Adrenal gland (tissue), 19 donors: ENCODE measurements at places on chromosomes 11 and 22. TPM values are rescaled to one million over a fixed set of nuclear protein-coding genes. Genes with fewer than 3 reads are reported as not detected.
A peak's percentile ranks its signal among the peaks of the same experiment; 100 is the strongest.

DNA sequence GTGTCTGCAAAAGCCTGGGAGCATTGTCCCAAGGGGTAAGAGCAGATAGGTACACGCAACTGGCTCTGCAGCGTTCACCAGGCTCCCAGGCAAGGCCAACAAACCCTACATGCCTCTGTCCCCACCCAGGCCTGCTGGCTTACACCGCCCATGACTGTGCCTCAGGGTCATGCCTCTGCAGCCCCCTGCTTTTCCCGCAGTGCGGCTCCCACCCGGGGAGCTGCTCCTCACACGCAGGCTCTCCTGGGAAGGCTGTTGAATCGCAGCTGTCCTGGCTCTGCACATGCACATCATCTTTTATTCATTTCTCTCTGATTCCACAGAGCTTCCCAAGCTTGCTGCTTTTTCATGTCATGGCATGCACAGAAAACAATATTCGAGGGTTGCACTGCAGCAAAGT, 29.2 kb upstream of the B3GAT1 start:
- no peaks in the 10 kb centered on the region for H3K27me3 ChIP-seq
- DNase-seq, result no peak
- no peak overlapping the region for H3K27ac ChIP-seq
- no peaks in the 10 kb centered on the region for H3K36me3 ChIP-seq
- H3K4me3 ChIP-seq, result no peak overlapping the region

DNA sequence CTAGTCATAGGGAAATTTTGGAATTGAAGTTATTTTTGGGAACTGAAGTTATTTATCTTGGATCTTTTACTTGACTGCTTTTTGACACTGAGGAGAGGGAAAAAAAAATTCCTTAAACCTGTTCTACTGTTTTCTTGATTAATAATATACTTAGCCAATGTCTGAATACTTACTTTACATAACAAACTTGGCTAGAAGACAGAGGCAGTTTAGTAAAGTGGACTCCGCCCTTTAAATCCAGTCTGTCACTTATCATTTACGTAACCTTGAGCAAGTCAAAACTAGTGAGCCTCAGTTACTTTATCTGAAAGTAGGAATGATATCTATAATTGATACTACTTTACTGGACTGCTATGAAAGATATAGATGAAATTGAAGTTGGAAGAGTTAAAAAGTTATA, 19.5 kb downstream of the CTSC start:
- no peaks in the 10 kb centered on the region for H3K4me1 ChIP-seq
- no peak for DNase-seq

- no peak for DNase-seq
- no peak overlapping the region for H3K27ac ChIP-seq
- H3K36me3 ChIP-seq, result no peaks in the 10 kb centered on the region
- no peaks in the 10 kb centered on the region for H3K4me1 ChIP-seq
- H3K4me3 ChIP-seq, result no peak overlapping the region
Measured at GRCh38 chr11:66685276-66686099, 7.8 kb upstream of the RBM4B start.

DNA sequence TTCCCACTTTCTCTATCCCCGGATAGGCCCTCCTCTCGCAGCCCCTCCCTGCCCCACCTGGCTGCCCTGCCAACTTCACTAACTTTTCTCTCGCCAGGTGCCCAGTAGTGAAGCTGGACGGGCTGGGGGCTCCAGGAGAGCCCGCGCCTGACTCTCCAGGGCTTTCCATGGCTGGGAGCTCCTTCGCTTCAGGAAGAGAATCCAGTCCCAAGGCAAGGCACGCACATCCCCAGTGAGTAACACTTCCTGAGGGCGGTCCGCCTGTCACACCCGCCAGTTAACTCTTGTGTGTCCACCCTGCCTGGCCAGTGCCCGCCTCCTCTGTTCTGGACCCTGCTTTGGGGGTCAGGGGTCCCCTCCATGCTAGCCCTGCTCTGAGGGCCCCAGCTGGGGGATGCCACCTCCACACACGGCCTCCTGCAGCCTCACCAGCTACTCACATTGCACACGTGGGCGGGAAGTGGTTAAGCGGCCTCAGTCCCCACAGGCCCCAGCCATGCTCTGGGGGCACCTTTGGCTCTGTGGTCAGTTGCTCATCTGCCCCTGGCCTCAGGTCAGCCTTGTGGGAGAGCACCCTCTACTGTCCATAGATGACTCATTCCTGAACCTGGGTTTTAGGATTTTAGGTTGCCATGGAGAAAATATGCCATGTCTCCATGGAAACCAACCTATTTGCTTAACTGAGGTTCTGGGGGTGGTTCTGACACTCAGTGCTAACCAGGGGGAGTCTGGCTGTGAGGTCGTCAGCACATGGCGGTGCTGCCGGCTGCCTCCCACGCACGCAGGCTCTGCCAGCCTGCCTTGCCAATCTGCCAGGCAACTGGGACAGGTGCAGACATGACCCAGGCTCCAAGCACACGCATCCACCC, at the start of gene RIN1:
Gene RIN1 (minus strand): TSS at position 201 of the 869 bp plus-strand sequence. CDS start 32 bp downstream, at position 169.
- H3K27ac ChIP-seq, result peak within 1 kb of the TSS; percentile 38
- peaks cover 22% of the 10 kb centered on the region for H3K4me1 ChIP-seq
- peaks cover 35% of the 10 kb centered on the region for H3K36me3 ChIP-seq
- no peak within 1 kb of the TSS for H3K4me3 ChIP-seq

DNA sequence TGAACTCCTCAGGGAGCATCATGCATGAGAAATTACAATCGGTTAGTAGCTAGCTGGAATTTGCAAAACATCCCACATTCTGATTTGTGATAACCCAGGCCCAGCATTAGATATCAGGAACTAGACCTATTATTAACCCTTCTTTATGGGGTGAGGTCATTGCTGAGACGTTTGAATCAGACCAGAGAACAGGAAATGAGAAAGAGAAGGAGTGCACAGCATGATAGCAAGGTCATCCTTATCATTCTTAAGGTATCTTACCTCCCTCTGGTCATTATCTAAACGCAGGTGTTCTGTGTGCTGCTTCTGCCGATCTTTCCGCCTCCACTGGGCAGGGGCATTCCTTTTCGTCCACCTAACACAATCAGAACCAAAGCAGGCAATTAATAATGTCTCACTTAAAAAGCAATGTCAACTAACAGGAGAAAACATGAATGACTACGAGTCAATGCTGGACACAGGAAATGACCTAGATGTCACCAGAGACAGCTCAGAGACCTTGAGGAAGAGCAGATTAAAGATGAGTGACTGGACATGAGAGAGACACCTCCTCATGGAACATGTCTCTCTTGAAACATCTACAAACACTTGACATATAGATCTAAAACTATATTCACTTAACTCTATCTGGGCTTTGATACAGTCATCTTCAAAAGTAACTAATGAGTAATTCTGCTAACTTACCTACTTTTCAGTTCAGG, 78.3 kb upstream of the SCUBE2 start:
- peaks cover 14% of the 10 kb centered on the region for H3K36me3 ChIP-seq
- H3K4me3 ChIP-seq, result no peak overlapping the region
- no peaks in the 10 kb centered on the region for H3K4me1 ChIP-seq
- no peak overlapping the region for H3K27ac ChIP-seq

- H3K27me3 ChIP-seq, result no peaks in the 10 kb centered on the region
- H3K27ac ChIP-seq, result no peak overlapping the region
- H3K36me3 ChIP-seq, result no peaks in the 10 kb centered on the region
Measured at GRCh38 chr11:17611049-17611448, 64.0 kb downstream of the OTOG start.

DNA sequence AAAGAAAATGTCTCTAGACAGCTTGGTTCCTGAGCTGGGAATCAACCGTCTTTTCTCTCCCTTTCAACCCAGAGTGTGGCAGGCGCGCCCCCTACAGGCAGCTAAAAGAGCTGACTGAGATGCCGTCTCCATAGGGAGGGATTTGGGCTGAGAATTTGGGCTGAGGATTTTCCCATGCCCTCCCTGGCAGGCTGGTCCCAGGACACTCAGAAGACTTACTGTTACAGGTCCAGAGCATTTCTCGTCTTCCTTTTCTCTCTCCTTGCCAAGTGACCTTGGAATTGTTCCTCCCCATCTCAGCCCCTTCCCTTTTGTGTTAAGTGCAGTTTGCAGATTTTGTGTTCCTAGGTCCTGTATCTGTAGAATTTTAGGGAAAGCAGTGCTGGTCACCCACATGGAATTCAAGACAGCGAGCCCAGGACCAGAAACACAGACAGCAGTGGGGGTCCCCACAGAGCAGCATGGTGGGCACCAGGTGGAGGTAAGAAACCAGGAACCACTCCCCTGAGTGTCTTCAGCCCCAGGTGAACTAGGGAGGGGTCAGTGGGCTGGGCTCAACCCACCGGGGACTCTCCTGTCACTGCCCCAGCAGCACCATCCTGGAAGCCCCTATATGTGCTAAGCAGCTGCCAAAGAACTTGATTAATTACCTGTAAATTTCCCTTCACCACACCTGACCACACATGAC, 9.9 kb upstream of the IGLL5 start:
- no peaks in the 10 kb centered on the region for H3K36me3 ChIP-seq
- no peaks in the 10 kb centered on the region for H3K27me3 ChIP-seq
- H3K27ac ChIP-seq, result no peak overlapping the region
- H3K4me1 ChIP-seq, result no peaks in the 10 kb centered on the region

- H3K27ac ChIP-seq, result no peak overlapping the region
- no peaks in the 10 kb centered on the region for H3K27me3 ChIP-seq
- DNase-seq, result no peak
- no peaks in the 10 kb centered on the region for H3K36me3 ChIP-seq
- no peaks in the 10 kb centered on the region for H3K4me1 ChIP-seq
Measured at GRCh38 chr22:47245286-47245685, 482.8 kb downstream of the TBC1D22A start.

GRCh38 chr22:43446037-43446803, 34.4 kb downstream of the MPPED1 start:
- DNase-seq, result no peak
- H3K36me3 ChIP-seq, result no peaks in the 10 kb centered on the region
- H3K4me3 ChIP-seq, result no peak overlapping the region
- H3K27me3 ChIP-seq, result no peaks in the 10 kb centered on the region
- no peak overlapping the region for H3K27ac ChIP-seq
- no peaks in the 10 kb centered on the region for H3K4me1 ChIP-seq

DNA sequence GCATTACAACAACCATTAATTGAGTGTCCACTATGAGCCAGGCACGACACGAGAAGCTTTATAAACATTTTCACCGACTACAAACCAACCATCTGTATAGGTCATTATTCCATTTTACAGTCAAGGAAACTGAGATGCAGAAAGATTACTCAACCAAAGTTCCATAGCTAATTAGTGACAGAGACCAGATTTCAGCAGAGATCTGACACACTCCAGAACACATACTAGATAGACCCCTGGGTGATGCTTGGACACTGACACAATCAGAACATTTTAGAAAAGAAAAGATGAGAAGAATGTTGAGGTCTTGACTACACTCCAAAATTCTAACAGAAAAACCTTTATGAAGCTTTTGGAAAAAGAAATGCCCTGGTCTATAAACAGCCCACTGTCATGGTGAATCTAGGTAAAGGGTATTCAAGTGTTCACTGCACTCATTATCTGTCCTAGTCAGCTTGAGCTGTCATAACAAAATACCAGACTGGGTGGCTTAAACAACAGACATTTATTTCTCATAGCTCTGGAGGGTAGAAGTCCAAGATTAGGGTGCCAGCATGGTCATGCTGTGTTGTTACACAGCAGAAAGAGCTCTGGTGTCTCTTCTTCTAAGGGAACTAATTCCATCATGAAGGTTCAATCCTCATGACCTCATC, 89.0 kb downstream of the RELT start:
- no peaks in the 10 kb centered on the region for H3K27me3 ChIP-seq
- no peaks in the 10 kb centered on the region for H3K4me1 ChIP-seq
- no peak for DNase-seq
- peak overlapping the region; percentile 55 for H3K27ac ChIP-seq

DNA sequence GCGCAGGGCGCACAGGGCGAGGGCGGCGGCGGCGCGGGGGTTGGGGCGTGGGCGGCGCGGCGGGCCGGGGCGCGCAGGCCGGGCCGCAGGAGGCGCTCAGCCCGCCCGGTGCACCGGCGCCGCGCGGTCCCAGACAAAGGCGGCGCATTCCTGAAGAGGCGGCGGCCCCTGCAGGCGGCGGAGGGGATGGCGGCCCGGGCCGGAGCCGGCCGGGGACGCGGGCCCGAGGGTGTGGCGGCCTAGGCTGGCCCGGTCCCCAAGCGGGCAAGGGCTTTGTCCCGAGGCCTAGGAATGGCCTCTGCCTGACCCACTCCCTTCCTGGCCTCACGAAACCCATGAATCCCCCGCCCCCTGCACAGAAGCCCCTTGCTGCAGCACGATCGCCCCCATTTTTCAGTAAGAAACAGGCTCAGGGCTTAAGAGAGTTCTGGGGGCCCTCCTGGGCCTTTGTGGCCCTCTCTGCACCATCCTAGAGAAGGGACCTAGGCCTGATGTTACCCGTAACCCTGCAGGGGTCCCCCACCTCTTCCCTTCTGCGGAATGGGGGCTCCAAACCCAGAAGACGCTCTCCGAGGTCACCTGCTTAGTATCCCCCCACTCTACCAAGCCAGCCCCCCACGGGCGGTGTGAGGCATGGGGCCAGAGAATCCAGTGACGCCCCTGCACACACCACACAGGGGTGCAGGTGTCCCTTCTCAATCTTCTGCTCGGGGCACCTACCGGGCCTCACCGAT, at the start of gene RTN4R:
Gene RTN4R (minus strand): TSS at position 40 of the 734 bp plus-strand sequence. CDS start 226 bp downstream, outside the sequence.
- H3K36me3 ChIP-seq, result no peaks in the 10 kb centered on the region
- no peak within 1 kb of the TSS for H3K4me3 ChIP-seq
- H3K27me3 ChIP-seq, result no peaks in the 10 kb centered on the region
- H3K4me1 ChIP-seq, result peaks cover 8% of the 10 kb centered on the region

- no peaks in the 10 kb centered on the region for H3K27me3 ChIP-seq
- H3K36me3 ChIP-seq, result no peaks in the 10 kb centered on the region
- H3K4me3 ChIP-seq, result no peak overlapping the region
Measured at GRCh38 chr22:49182416-49182815, 645.3 kb downstream of the BRD1 start.

GRCh38 chr11:119875841-119876600, 147.0 kb upstream of the NECTIN1 start:
- no peak overlapping the region for H3K4me3 ChIP-seq
- H3K36me3 ChIP-seq, result no peaks in the 10 kb centered on the region
- no peak for DNase-seq
- no peaks in the 10 kb centered on the region for H3K27me3 ChIP-seq
- peak overlapping the region; percentile 54 for H3K27ac ChIP-seq

DNA sequence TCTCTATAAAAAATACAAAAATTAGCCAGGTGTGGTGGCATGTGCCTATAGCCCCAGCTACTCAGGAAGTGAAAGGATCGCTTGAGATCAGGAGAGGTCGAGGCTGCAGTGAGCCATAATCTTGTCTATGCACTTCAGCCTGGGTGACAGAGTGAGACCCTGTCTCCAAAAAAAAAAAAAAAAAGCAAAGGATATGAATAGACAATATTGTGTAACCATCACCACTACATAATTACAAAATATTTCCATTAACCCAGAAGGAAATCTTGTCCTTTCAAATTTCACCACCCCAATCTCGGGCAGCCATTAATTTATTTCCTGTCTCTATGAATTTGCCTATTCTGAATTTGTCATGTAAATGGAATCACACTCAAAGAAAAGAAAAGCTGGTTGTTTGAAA, 21.2 kb downstream of the RSF1 start:
- H3K27ac ChIP-seq, result peak overlapping the region; percentile 70
- H3K36me3 ChIP-seq, result no peaks in the 10 kb centered on the region
- DNase-seq, result no peak
- H3K27me3 ChIP-seq, result no peaks in the 10 kb centered on the region

- peaks cover 15% of the 10 kb centered on the region for H3K4me1 ChIP-seq
- no peaks in the 10 kb centered on the region for H3K27me3 ChIP-seq
- no peaks in the 10 kb centered on the region for H3K36me3 ChIP-seq
- H3K27ac ChIP-seq, result no peak overlapping the region
- H3K4me3 ChIP-seq, result peak overlapping the region; percentile 95
- no peak for DNase-seq
Measured at GRCh38 chr11:66258473-66258893, 10.0 kb upstream of the RAB1B start.

- no peak for DNase-seq
- no peaks in the 10 kb centered on the region for H3K36me3 ChIP-seq
- H3K27ac ChIP-seq, result no peak overlapping the region
- no peaks in the 10 kb centered on the region for H3K27me3 ChIP-seq
Measured at GRCh38 chr11:69040581-69041260, 8.0 kb upstream of the TPCN2 start.

GLB1L2 gene
- 0.83 TPM for total RNA-seq

IFITM1 gene
- 112 TPM for total RNA-seq

CAPN5 gene
- 5.6 TPM for total RNA-seq

RIBC2 gene
- not detected for total RNA-seq

MMP7 gene
- total RNA-seq, result not detected
